Suppressor macrophage (primary cell): ENCODE measurements at places on chromosomes 7 and 10.

GRCh38 chr10:77702166-77702565 lies 64.6 kb upstream of the KCNMA1 start:
- no peak for DNase-seq

DNA sequence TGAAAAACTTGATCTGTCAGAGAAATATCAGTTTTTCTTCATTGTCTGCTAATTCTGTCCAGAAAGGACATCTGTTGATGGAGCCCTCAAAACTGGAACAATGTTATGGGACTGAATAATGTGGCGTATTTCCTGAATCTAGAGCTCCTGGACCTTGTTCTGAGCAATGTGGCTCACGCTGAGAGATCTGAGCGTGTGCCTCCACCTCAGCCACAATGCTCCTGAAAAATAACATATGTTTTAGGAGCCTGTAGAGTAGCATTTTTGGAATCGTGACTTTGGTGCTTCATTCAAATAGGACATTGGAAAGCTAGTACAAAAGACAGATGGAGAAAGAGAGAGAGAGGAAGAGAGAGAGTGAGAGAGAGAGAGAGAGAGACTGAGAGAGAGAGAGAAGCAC lies 110.3 kb downstream of the BMPER start:
- DNase-seq: no peak

GRCh38 chr7:152556013-152556755 lies 119.8 kb downstream of the XRCC2 start:
- DNase-seq: no peak

DNA sequence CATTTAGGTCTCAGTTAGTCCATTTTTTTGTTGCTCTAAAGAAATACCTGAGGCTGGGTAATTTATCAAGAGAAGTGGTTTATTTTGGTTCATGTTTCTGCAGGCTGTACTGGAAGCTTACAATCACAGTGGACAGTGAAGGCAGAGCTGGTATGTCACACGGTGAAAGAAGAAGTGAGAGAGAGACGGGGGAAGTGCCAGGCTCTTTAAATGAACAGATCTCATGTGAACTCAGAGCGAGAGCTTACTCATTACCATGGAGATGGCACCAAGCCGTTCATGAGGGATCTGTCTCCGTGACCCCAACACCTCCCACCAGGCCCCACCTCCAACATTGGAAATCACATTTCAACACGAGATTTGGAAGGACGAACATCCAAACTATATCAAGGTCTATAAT lies 18.9 kb upstream of the PNLIPRP3 start:
- DNase-seq: peak; percentile 29

GRCh38 chr7:28433699-28434219 lies 21.4 kb downstream of the CREB5 start:
- peak; percentile 13 for DNase-seq

DNA sequence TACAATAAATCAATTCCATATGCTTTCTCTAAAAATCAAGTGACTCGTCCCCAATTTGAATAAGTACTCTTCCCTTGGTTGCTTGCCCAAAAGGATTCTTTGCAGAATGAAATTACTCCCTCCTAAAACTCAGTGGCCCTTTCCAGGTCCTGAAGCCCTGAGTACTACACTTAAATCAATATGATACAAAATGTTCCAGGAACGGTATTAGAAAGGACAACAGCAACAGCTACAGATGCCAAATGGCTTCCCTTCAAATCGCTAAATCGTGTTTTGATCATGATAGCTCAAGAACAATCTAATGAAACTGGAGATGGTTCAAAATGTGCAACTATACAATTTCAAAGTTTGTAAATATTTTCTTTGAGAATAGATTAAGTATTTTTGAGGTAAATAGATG lies 59.4 kb downstream of the TPK1 start:
- DNase-seq: no peak

DNA sequence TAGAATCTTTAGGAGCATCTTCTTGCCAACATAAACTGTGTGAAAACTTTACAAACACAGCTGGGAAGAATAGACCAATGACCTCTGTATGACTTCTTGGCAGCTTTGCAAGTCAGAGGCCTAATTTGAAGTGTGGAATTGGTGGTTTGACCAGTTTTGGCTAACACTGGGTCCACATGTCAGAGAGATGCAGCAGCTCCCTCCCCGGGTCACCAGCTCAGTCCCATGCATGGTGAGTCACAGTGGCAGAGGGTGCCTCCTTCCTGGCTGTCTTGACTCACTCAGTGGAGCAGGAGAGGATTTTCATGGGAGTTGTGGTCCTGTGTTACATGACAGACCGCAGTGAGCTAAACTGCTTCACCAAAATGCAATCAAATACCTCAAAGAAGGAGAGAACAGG lies 8.2 kb upstream of the STARD3NL start:
- peak; percentile 80 for DNase-seq

GRCh38 chr10:43902842-43903241 lies 254.2 kb upstream of the ZNF32 start:
- DNase-seq: no peak

DNA sequence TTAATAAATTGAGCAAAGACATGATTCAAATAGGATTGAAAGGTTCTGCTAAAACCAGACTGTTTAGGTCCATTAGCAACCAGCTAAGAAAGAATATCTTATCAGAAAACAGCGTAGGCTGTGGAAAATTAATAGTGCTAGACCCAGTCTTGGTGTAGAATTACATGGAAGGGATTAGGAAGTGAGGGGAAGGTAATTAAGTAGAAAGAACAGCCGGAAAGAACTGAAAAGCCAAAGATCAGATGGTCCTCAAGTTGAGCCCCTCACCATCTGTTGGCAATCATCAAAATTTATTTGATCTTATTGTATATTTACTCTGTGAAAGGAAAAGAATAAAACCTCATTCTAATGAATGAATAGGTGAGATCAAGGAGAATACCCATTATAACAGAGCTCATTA lies 50.1 kb downstream of the COL1A2 start:
- DNase-seq: no peak

- no peak for DNase-seq
These were observed 184.6 kb downstream of the ST7 start for GRCh38 chr7:117137868-117138267.

GRCh38 chr10:60495338-60496055 lies 105.8 kb upstream of the ANK3 start:
- no peak for DNase-seq

DNA sequence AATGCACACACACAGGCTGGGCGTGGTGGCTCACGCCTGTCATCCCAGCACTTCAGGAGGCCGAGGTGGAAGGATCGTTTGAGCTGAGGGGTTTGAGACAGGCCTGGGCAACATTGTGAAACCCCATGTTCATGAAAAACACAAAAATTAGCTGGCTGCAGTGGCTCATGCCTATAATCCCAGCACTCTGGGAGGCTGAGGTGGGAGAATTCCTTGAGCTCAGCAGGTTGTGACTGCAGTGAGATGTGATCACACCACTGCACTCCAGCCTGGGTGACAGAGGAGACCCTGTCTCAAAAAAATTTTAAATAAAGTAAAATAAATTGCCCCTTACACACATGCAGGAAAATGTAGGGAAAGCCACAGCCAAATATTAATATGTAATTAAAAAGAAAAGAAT lies 44.1 kb downstream of the RNF32 start:
- no peak for DNase-seq

DNA sequence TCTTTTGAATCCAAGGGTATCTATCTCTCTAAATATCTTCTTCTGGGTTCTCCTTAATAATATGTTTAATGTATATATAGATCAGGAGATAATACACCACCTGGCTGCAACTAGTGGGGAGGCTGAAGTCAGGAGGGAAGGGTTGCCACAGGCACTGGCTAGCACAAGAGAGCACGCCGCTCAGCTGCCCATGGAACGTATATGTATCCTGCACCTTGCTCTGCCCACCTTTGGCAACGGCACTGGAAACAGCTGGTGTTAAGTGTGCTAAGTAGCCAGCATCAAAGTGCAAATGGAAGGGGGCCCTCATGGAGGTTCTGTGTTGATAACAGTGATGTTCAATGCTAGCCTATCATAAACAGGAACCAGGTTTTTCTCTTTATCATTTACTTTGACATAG lies 49.8 kb upstream of the FAM133B start:
- no peak for DNase-seq

- no peak for DNase-seq
These were observed 114.7 kb downstream of the CUX1 start for GRCh38 chr7:101932083-101932482.

DNA sequence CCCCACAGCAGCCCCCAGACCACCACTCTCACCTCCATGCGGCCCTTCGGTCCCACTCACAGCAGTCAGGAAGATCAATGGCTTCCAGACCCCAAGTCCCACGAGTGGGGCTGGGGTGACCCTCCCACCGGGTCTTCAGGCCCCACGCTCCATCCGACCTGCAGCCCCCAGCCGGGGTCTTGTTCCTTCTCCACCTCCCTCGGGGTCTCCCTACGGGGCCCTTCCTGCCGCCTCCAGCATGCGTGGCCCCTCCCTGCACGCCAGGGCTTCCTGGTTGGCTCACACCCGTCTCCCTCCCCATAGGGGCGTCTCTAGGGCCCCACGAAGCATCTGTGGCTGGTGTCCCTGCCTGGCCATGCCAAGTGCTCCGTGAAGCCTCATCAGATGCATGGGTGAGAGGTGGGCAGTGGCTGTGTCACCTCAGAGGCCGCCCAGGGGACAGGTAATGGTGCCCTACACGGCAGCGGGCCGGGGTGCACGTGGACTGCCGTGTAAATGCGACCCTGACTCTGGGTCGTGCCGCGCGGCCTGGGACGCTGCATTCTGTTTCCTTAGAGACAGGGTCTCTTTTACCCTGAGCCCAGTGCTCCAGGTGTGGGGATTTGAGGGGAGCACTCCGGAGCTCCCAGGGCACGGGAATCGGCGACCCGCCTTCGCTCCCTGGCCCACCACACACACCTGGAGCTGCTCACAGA lies 19.9 kb downstream of the ADAP1 start:
- DNase-seq: no peak

DNA sequence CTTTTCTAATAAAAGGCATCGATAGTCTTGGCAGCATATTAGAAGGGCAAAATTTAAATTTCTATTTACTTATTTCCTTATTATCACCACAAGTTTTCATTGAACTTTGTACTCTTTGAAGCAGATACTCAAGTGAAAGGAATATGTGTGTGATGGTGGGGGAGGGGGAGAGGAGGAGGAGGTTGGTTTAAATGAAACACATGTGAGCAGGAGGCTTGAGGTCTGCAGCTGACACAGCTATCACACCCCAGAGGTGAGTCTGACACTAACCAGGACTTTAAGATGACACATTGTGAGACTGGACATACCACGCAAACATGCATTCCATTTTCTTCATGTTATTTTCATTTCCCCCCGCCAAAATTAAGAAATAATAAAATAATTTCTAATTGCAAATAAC lies 63.3 kb downstream of the CTTNBP2 start:
- DNase-seq: no peak

- no peak for DNase-seq
These were observed 4.6 kb upstream of the CYP2C19 start for GRCh38 chr10:94757916-94758315.

DNA sequence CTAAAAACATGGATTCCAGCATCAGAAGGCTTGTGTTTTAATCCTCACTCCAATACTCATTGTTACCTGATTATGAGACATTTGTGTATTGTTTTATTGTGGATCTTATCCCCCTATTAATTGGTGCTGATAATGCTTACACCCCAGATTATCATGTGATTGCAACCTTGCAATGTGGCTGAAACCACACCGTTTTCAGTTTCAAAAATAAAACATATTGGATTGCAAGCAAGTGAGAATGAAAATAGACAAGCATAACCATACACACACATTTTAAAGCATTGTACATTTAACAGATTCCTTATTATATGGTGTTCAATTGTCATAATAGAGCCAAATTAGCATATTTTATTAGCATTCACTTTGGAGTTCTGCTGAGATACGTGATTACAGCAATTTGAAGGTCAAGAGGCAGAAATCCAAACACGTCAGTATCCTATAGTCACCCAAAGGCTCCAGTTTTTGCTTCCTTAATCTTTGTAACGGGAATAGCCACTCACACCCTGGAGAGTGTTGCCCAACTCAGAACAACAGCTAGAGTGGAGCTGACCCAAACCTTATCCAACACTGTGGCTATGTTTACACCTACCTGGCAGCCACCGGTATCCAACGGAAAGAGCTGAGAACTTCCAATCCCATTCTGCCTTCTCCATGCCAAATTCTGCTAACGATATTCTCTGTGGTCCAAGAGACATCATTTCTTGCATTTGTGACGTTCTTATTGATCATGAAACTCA lies 317.1 kb upstream of the KLF6 start:
- DNase-seq: no peak
